Articular chondrocyte of knee joint (primary cell): ENCODE measurements at places on chromosomes 6 and 20. TPM values are rescaled to one million over a fixed set of nuclear protein-coding genes. Genes with fewer than 3 reads are reported as not detected.

ID4 gene
- total RNA-seq = 44.0 and 49.3 TPM in 2 replicates

KPNA5 gene
- total RNA-seq = 7.4 and 9.4 TPM in 2 replicates

GGT7 gene
- total RNA-seq = 8.2 and 8.4 TPM in 2 replicates

RSPH4A gene
- total RNA-seq = 0.13 and 0.22 TPM in 2 replicates

YIPF3 gene
- 109 and 122 TPM in 2 replicates for total RNA-seq

OLIG3 gene
- not detected in 2 replicates for total RNA-seq

CALHM5 gene
- 3.1 and 4.2 TPM in 2 replicates for total RNA-seq

CUL7 gene
- total RNA-seq = 35.0 and 44.1 TPM in 2 replicates

STX11 gene
- 0.91 and 1.5 TPM in 2 replicates for total RNA-seq

SMPD2 gene
- 10.7 and 12.9 TPM in 2 replicates for total RNA-seq

PPDPF gene
- total RNA-seq = 114 and 116 TPM in 2 replicates

TSHZ2 gene
- under 0.01 and 0.43 TPM in 2 replicates for total RNA-seq

RHAG gene
- total RNA-seq = not detected in 2 replicates

BACH2 gene
- 0.91 and 1.3 TPM in 2 replicates for total RNA-seq

MYMX gene
- total RNA-seq = not detected in 2 replicates

CCN2 gene
- total RNA-seq = 264 and 598 TPM in 2 replicates

HLA-DRB5 gene
- 0.32 TPM in 1 of 2 replicates, not detected in the other for total RNA-seq

MAPK14 gene
- total RNA-seq = 85.5 and 95.6 TPM in 2 replicates

BMP6 gene
- total RNA-seq = 4.2 and 12.4 TPM in 2 replicates

MAS1 gene
- not detected in 2 replicates for total RNA-seq

FAM83C gene
- total RNA-seq = under 0.01 and 0.11 TPM in 2 replicates

LHFPL5 gene
- not detected in 2 replicates for total RNA-seq

ARFGEF3 gene
- total RNA-seq = 6.5 and 8.2 TPM in 2 replicates

BMP2 gene
- 11.6 and 16.3 TPM in 2 replicates for total RNA-seq

PI16 gene
- under 0.01 and 0.52 TPM in 2 replicates for total RNA-seq

PHIP gene
- total RNA-seq = 30.4 and 35.1 TPM in 2 replicates

GPR63 gene
- under 0.01 and 0.11 TPM in 2 replicates for total RNA-seq

AIF1 gene
- total RNA-seq = not detected in 2 replicates

TGM3 gene
- 0.39 and 0.43 TPM in 2 replicates for total RNA-seq

OR2H2 gene
- total RNA-seq = not detected in 2 replicates

PRRC2A gene
- total RNA-seq = 49.4 and 57.4 TPM in 2 replicates

IPCEF1 gene
- 0.13 and 0.22 TPM in 2 replicates for total RNA-seq
